ENCODE measurements at places on chromosomes 1 and 21. TPM values are rescaled to one million over a fixed set of nuclear protein-coding genes. Genes with fewer than 3 reads are reported as not detected.

KIF17 gene
- total RNA-seq = 4.4 TPM

GRCh38 chr1:51945591-51945990 is 44.9 kb downstream of the RAB3B start:
- no peak for DNase-seq

DNA sequence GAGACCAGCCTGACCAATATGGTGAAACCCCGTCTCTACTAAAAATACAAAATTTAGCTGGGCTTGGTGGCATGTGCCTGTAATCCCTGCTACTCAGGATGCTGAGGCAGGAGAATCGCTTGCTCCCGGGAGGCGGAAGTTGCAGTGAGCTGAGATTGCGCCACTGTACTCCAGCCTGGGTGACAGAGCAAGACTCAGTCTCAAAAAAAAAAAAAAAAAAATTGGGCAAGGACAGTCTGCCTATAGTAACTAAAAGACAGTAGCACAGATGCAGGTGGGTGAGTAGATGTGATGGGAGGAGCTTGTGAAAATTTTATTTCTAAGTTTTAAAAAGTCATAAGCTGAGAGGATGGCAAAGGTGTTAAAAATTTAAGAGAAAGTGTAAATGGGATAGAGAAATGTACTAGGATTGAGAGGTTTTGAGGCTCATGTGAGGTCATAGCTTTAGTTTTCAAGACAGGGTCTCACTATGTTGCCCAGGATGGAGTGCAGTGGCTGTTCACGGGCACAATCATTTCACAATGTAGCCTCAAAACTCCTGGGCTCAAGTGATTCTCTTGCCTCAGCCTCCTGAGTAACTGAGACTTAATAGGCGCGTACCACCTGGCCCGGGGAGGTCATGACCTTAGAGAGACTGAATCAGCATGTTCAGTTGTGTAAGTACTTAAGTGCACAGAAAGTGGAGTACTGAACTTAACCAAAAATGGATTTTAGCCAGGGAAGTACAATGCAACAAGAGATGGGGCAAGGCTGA is 33.7 kb downstream of the PTP4A2 start:
- no peak for DNase-seq

DNA sequence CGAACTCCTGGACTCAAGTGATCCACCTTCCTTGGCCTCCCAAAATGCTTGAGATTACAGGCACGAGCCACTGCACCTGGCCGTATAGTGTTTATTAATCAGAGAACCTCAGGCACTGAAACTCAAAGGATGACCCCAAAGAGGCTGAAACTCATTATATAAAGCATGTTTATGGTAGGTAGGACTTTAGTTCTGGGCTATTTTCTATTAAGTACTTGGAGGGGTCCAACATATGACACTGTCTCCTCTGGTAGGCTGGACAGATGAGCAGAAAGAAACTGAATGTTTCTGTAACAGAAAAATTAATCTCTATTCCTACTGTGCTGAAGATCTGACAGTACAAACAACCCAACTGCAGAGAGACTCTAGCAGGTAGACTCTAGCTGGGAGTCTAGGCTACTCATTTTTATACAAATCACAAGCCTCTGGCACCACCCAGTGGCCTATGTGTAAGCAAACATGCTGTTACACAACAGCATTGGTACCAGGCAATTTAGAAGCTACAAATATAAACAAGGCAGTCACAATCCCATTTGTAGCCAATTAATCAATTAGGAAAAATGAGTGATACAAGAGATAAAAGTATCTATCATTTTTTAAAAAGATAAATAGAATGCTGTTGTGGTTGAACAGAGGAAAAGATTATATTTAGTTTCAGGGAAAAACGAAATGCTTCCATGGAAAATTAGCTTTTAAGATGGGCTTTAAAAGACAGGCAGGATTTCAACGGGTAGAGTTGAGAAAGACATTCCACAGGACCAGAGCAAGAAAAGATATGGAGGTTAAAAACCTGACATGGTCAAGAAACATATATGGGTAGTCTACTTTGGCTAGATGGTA is 10.4 kb downstream of the DCAF8 start:
- peak; percentile 48 for DNase-seq

GRCh38 chr1:200670242-200671118 is 773 bp upstream of the DDX59 start:
- DNase-seq = peak; percentile 59

DNA sequence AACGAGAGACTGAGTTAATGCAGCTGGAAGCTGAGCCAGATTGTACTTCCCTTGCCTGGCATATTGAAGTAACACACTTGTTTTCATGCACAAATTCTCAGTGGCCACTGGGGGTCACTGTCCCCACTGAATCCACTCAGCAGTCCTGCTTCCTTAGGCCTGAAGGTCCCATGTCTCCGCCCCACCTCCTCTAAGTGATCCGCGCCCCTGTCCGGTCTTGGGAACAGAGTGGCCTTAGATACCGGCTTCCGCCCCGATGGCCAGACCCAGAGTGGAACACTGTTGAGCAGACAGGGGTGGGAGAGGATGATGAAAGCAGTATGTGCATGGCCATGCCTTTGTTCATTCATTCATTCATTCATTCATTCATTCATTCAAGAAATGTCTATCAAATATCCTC is 34.8 kb downstream of the CHAF1B start:
- DNase-seq = peak; percentile 20

DNA sequence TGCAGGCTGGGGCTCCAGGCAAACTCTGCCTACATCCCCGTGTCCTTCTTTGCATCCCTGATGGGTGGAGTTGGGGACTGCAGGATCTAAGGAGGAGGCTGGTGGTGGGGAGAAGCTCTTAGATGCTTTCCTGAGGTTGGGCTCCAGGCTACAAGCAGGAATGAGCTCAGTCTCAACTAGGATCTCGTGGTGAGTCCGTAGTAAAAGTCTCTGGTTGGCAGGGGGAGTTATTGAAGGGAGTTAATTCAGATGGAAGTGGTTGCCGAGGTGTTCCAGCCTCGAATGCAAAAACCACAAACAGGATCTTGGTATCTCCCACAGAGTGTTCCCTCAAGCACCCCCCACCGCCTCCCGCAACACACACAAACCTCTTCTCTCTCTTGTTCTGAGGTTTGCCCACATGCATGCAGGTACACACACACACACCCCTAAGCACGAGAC is 35.0 kb downstream of the TMCC2 start:
- no peak for DNase-seq

LORICRIN gene
- total RNA-seq = not detected

Data from occipital lobe (tissue), 3 donors.